Transverse colon (tissue), 4 donors: ENCODE measurements at places on chromosomes 4 and X. TPM values are rescaled to one million over a fixed set of nuclear protein-coding genes. Genes with fewer than 3 reads are reported as not detected.

DNA sequence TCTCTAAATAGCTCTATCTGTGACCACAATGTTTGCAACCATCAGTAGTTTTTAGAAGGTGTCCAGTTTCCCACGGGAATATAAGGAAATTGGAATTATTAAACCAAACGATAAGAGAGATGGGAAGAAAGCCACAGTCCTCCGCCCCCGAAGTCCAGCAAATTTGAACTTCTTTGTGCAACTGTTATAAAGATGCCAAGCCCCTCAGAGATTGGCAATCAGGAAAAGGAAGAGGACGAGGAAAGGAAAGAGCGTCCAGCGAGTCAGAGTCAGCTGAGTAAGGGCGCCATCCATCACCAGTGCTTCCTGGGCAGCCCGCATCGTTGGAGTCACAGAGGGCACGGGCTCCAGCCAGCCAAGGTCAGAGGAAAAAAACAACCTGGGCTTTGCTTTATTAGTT, 35.7 kb downstream of the LDB2 start:
- no peak overlapping the region for H3K4me3 ChIP-seq
- no peak for DNase-seq
- no peaks in the 10 kb centered on the region for H3K4me1 ChIP-seq
- H3K27me3 ChIP-seq = no peaks in the 10 kb centered on the region

- no peak for DNase-seq
- no peaks in the 10 kb centered on the region for H3K36me3 ChIP-seq
- H3K27me3 ChIP-seq = no peaks in the 10 kb centered on the region
- H3K4me1 ChIP-seq = no peaks in the 10 kb centered on the region
- H3K4me3 ChIP-seq = no peak overlapping the region
- H3K27ac ChIP-seq = no peak overlapping the region
These were observed 10.2 kb upstream of the STBD1 start for GRCh38 chr4:76296286-76296820.

DNA sequence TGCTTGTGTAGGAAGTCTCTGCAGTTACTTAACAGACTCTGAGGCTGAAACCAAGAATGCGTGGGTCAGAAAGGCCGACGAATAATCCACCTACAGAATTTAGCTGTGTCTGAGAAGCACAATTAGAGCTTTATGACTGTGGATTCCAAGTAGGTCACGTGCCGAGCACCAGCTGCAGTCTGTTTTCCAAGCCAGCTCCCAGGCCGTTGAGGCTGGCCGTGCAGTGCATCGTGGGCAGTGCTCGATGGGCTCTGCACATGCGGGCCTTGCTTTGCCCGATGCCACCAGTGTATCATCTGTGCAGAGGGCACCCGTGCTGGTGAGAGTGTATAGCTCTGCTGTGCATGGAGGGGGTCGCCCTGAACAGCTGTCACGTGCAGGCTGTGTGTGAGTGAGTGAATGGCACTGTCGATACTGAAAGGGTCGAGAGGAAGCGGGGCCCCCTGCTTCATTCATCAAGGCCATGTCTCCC, 67.5 kb upstream of the CLDN34 start:
- H3K36me3 ChIP-seq = no peaks in the 10 kb centered on the region
- H3K27me3 ChIP-seq = no peaks in the 10 kb centered on the region
- H3K4me1 ChIP-seq = no peaks in the 10 kb centered on the region
- no peak overlapping the region for H3K4me3 ChIP-seq
- DNase-seq = no peak
- H3K27ac ChIP-seq = no peak overlapping the region

DNA sequence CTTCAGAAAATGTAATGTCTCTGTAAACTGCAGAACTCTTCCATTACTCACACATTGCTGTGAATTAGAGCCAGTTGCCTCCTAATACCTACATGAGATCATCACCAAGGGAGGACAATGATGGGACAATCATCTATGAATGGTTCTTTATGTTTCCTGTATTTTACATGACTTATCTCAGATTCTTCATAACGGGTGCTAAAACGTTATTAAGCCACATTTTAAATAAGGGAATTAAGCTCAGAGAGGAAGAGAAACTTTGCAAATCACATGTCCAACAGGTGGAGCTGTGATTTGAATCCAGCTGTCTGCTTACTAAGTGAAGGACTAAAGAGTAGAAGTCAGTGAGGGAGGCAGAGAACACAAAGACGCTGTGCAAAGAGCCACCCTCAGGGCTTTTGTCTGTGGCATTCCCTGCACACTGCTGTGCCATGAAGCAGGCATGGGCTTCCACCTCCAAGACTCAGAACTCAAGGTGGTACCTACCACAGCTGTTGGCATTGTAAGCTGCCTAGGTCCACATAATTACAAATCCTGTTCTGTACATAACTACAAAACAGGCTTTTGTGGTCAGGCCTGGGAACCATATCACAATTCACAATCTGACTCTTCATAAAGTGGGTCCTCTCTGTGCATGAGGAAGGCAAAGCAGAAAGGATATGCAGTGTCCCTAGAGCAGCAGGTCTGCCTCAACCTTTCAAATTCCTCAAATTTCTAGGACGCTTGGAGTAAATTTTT, 12.8 kb downstream of the TBC1D9 start:
- no peaks in the 10 kb centered on the region for H3K36me3 ChIP-seq
- DNase-seq = peak; percentile 34
- H3K4me3 ChIP-seq = no peak overlapping the region
- H3K4me1 ChIP-seq = peaks cover 24% of the 10 kb centered on the region
- peak overlapping the region; percentile 18 for H3K27ac ChIP-seq

DNA sequence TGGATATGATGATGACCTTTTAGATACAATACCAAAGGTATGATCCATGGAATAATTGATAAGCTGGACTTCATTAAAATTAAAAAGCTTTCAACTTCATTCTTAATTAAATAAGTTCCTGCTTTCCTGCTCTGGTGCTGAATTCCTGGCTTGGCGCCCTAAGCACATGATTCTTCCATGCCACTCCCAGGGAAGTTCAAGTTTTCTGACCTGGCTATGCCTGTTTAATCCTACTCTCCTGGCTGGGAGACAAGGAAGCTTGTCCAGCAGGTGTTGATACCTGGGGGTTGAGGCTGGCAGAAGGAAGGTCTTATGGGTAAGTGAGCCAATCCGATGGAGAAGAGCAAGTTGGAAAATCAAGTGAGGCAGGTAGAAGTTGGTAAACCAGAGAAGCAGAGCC, 24.3 kb downstream of the XKRX start:
- no peak overlapping the region for H3K4me3 ChIP-seq
- H3K27me3 ChIP-seq = no peaks in the 10 kb centered on the region
- no peak for DNase-seq

DNA sequence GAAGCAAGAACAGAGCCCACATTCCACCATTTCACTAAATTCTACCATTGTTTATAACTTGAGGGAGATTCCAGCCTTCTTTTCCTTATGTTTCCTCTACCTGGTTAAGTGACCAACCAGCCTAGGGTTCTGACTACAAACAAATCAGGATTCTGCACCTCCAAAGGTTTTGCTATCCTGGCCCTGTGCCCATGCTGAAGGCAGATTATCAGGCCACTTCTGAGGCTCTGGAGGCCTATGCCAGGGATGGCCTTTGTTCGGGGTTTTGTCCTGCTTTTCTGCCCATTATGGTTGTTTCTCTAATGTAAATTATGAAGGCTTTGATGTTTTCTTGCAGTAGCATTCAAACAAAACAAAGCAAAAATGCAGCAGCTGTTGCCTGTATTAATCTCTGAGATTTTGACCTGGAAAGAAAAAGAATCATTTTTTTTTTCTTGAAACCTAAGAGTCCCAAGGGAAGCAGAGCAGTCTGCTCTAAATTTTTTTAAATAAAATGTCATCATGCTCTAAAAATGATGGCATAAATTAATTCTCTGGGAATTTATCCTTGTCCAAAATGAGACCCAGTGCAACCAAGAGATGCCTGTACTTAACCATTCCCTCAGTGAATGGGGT, 55.6 kb downstream of the RNF150 start:
- H3K4me3 ChIP-seq = no peak overlapping the region
- DNase-seq = no peak
- no peaks in the 10 kb centered on the region for H3K36me3 ChIP-seq

The RAB39B gene
- 1.4 TPM for total RNA-seq

The CXCL13 gene
- not detected for total RNA-seq

The SHOX gene
- total RNA-seq = 0.14 TPM

The SYP gene
- total RNA-seq = 7.6 TPM
